8988T (cell line): ENCODE measurements at places on chromosomes 1 and 21.

DNA sequence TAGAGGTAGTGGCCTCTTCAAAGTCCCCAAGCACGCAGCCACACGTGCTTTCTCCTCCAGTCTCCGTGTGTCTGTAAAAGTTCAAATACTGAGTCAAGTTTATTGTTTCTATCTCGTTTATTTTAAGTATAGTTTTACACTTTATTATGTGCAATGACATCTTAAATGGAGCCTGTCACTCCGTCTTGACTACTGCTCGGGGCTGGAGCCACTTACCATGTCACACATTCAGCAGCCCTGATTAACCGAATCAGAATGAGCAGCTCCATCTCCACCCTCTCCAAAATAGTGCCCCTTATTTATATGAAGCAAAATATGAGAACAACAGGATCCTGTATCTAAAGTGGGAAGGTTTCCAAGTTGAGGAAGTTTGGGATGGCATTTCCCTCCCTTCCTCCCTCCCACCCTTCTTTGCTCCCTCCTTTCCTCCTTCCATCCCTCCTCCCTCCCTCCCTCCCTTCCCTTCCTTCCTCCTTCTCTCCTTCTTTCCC lies 201.0 kb downstream of the PBX1 start:
- DNase-seq, result no peak

DNA sequence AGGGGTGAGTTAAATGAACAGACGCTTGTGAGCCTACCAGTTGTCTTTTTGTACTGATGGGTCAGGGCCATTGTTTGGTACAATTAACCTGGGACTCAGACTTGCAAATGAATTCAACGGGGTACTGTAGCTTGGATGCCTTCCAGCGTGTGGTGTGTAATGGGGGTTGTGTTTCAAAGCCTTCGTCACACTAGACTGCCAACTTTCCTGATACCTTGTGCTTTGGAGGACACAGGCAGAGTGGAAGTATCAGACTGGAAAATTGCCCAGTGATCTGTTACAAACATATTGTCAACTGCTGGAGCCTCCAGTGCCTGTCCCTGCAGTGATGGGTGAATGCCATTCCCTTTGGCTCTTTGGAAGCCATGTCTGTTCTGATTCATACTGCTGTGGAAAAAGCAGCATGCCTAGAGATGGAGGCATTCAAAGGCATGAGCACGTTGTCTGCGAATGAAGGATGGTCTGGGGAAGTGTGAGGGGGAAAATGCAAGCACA lies 384.5 kb downstream of the LMX1A start:
- DNase-seq, result no peak

DNA sequence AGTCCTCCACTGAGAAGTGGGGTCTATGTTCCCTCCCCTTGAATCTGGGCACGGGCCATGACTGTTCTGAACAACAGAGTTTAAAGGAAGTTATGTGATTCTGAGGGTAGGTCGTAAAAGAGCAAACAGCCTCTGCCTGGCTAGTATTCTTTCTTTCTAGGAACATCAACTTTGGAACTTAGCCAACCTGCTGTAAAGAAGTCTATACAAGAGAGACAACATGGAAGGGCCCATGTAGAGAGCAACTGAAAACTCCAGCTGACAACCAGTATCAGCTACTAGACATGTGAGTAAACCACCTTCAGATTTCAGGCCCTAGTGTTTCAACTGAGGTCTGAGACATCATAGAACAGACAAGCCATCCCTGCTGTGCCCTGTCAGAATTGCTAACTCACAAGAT lies 7.5 kb downstream of the SELENOF start:
- no peak for DNase-seq

- DNase-seq, result no peak
These were observed 15.6 kb upstream of the VAMP3 start for GRCh38 chr1:7755448-7755847.

DNA sequence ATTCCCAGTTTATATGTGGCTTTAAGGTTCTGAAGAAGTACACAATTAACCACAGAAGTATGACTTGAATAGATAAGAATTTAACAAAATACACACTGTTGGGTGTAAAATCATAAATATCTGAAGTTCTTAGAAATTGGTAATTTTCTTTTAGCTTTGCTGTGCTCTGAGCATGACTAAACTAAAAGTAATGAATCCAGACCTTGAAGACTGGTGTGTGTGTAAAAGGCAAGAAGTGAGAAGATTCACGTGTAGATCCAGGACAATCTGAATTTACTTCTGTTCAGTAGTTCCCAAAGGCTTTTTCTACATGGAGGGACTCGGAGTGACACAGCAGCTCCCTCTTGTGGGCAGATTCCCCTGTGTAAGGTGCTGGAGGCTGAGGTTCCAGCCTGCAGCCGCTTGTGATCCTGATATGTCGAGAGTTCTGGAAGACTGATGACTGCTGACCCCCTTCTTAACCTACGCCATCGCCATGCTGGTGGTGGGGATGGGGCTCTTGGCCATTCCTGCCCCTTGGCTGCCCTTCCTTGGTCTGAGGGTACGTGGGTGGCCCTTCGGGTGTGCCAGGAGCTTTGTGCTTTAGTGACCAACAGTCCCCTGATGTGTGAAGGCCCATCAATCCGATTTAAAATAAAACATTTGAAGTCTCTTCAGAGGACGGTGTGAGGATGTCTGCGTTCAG lies 62.7 kb downstream of the ADARB1 start:
- peak; percentile 69 for DNase-seq

- DNase-seq, result no peak
These were observed 9.8 kb upstream of the IPO9 start for GRCh38 chr1:201818971-201819750.
